ENCODE measurements at places on chromosomes 12 and 14.

DNA sequence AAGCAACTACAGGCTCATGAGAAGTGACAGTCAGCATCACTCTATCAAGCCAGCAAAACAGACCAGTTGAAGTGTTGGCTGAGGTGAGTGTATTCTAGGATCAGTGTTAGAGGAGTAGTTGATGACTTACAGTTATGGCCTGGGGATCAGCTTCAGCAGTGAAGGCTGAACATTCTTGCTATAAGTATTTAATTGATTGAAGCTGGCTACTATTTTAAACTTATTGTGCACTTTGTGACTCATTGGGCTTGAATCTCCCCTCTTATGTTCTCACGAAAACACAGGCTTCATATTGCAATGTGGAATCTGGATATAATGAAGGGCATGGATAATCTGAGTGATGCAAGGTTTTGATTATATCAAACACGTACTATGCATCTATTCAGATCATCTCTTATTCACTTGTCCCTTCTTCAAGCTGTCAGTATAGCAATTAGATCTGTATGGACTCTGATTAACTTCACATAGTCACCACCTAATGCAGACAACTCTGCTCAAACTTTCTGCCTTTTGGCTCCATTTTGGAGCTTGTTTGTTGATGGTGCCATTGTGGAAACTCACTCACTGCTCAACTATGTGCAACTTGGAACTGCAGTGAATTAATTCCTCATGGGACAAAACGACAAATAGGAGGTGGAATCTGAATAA, 309.2 kb downstream of the SLC16A7 start:
- no peak for DNase-seq

GRCh38 chr12:82757656-82758055, 71.0 kb downstream of the TMTC2 start:
- no peak for DNase-seq

DNA sequence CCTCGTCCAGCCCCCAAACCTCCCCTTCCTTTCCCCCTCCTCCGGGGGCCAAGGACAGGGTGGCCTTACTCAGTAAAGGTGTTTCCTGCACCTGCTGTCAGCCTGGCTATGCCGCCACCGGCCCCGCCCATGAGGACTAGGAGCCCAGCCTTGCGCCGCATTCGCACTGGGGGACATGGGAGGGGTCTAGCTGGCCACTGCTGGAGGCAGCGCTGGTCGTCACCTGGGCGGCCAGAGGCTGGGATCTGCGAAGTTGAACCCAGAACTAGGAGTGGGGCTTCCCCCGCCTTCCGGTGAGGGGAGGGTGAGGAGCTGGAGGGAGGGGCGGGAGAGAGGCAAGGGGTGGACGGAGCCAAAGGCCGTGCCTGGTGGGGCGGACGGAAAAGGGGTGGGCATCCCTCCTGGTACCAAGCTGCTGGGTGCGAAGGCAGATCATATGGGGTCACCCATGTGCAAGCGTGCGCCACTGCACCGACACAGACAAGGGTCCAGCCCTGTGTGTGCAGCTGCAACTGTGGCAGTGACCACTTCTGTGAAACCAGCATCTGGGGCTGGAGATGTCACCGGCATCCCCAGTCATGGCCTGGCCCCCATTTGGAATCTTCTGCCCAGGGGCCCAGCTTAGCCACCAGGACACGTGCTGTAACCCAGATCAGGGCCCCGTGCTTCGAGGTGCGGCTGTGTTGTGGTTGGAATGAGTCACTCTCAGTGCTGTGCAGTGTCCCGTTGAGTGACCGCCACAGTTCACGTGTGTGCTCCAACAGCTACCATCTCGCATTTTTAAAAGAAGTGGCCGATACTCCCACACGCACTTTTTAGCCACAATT, 8.5 kb downstream of the AMN start:
- DNase-seq: no peak

DNA sequence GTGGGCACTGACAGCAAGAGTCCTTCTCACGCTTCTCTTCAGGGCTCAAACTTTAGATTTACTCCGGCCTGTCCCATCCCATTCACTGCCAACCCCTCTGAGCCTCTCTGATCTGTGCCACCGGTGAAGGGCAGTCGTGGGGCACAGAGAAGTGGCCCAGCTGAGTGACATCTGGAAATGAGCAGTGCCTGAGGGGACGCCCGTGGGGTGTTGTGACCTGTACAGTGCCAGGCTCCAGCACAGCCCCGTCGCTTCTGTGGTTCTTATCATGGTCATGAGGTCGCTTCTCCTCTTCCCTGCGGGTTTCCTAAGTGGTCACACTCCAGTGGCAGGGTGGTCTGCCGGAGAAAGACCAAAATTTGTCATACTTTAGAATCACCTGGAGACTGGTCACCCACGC, 4.1 kb downstream of the BDKRB2 start:
- no peak for DNase-seq

DNA sequence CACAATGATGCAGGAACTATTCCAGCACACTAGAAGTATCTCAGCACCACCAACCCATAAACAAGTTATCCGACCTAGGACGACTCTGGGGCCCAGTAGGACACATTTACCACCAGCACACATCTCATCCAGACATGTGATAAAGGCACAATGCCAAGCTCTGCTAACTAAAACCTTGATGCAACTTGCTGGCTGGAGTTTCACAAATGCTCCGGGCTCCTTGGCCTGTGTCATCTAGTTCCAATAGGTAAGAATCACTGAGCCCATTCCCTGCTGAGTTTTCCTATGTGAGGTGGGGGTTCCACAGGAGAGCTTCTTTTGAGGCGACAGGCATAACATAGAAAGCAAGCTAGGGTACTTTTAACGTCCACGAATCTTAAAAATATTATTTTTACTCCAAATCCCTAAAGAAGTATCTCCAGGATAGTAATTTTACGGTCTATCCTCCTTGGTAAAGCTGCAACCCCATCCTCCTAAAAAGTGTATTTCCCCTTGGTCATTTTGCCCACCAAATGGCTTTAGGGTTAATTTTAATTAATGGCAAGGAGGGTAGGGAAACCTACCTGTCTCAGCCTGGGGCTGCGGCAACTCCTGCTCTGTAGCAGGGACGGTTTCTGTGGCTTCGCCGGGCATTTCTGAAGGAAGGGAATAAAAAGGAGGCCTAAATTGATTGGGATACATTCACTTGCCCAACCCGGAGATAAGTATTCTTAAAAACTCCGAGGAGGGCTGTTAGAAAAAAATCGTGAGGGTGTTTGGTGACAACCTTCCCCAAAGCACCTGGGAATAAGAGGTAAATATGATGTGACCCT, 1.0 kb downstream of the NACA start:
- DNase-seq: peak; percentile 35

GRCh38 chr14:55684956-55685584, 105.1 kb downstream of the KTN1 start:
- no peak for DNase-seq

DNA sequence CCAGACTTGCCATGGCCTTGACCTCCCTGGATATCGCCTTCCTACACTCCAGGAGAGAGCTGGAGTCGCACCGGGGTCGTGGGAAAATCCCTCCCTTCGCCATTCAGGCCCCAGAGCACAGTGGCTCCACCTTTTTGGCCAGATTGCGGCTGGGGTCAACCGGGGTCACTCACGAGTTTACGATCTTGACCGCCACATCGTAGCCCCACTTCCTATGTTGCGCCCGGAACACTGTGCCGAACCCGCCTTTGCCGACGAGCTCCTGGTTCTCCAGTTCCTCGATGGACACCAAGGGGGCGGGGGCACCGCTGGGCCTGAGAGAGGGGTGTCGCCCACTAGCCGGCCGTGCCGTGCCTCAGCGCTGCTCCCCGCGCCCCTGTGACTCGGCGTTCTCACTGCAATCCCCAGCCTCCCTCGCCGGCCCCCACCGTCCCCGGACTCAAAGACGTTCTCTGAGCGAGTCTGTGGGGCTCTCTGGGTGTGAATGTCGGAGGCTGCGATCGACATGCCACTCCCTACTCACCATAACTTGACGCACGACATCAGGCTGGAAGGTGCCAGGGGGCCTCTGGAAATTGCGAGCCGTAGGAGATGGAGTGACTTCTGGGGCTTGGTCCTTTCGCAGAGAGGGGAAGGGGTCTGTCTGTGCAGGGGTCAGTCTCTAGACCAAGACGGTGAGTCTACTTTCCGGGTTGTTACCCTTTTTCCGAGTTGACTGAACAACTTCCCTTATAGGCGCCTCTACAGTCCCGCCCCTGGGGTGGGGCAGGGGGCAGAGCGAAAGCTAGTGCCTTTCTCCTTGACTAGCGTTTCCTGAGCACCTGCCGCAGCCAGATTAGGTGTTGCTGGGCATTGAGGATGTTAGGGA, at the start of gene RIPK3:
TSS of gene RIPK3 (minus strand) at position 708 of the 868 bp plus-strand sequence. CDS start at position 543, 165 bp downstream.
- DNase-seq: no peak

DNA sequence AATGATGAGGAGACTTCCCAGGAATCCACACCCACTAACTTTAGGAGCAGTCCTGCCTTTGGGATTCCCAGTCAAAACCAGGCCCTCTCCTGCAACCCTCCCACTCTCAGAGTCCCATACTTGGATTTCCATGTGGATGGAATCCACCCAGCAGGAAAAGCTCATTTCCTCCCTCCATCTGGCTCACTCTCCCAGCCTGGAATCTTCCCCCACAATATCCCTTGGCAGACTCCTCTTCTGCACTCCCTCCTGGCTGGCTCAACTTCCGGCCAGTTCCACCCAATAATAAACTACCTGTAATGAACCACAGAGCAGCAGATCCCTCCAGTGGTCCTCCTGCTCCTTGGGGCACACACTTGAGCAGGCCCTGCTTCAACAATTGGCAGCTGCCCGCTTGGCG, 102.8 kb upstream of the EGLN3 start:
- no peak for DNase-seq

DNA sequence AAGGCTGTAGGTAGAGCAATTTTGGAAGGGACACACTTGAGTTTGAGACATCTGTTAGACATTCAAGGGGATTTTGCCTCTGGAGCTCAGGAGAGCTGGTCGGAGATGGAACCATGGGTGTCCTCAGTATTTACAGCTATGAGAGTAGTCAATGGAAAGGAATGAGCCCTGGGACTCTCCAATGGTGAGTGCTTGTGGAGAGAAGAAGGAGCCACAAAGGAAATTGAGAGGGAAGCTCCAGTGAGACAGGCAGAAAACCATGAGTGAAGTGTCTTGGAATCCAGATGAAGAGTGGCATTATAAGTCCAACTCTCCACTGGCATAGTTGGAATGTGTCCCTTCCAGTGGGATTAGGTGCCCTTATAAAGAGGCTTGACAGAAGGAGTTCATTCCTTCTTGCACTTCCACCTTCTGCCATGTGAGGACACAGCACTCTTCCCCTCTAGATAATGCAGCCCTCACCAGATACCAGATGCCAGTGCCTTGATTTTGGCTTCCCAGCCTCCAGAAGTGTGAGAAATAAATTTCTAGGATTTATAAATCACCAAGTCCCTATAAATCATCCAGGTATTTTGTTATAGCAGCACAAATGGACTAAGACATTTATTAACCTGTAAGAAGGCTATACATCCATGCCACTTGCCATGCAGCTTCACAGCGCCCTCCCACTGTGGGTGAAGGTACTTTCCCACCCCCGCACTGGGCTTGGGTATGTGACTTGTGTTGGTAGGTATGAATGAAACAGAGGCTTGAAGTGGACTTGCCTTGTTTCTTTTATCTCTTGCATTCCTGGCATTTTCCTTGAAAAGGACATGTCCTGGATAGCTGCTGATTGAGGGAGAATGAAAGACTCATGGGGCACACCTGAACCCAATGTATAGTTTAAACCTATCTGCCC, 27.3 kb downstream of the LLPH start:
- no peak for DNase-seq

- no peak for DNase-seq
Measured at GRCh38 chr14:104689881-104690711, 678 bp downstream of the INF2 start.

DNA sequence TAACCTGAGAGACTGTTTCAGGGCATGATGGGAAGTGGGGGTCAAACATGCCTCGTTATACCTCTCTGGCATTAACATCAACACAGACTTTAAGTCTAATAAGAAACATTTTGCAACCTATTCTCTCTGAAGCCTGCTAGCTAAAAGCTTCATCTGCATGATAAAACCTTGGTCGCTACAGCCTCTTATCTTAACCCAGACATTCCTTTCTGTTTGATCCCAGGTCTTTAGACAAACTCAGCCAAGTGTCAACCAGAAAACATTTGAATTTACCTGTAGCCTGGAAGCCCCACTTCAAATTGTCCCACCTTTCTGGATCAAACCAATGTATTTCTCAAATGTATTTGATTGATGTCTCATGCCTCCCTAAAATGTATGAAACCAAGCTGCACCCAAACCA, 9.1 kb downstream of the PPP2R3C start:
- no peak for DNase-seq

DNA sequence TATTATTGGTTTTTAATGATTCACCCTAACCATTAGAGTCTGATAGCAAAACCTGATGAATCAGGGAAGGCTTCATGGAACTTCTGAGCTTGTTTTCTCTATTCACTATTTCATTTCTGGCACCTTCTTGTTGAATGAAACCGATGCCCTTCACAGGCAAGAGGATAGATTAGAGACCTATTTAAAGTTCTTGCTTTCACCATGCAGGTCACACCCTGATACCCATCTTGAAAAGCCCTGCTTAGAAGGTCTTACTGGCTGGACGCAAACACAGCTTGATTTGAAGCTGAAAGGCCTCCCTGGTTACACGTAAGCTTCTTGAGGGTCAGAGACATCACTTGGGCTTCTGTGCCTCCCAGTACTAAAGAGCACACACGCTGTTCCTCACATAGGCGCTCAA, 29.2 kb downstream of the TMEM229B start:
- no peak for DNase-seq

Data from thoracic aorta (tissue), 2 donors.